ENCODE measurements at places on chromosomes 12 and 14. TPM values are rescaled to one million over a fixed set of nuclear protein-coding genes. Genes with fewer than 3 reads are reported as not detected.

The E2F7 gene
- 1.6 TPM for total RNA-seq

The CAPZA3 gene
- 1.6 TPM for total RNA-seq

The OASL gene
- 0.53 TPM for total RNA-seq

The NDRG2 gene
- 433 TPM for total RNA-seq

The PLEKHH1 gene
- 75.6 TPM for total RNA-seq

The TMPRSS12 gene
- not detected for total RNA-seq

All from suprapubic skin (tissue), 4 donors.